Upper lobe of right lung (tissue), 1 donor: ENCODE measurements at places on chromosomes 4 and X. TPM values are rescaled to one million over a fixed set of nuclear protein-coding genes. Genes with fewer than 3 reads are reported as not detected.

Gene LNX1
- total RNA-seq, result 6.0 TPM

Gene TMEM156
- total RNA-seq, result 1.2 TPM

Gene EFHC2
- total RNA-seq, result 0.17 TPM

DNA sequence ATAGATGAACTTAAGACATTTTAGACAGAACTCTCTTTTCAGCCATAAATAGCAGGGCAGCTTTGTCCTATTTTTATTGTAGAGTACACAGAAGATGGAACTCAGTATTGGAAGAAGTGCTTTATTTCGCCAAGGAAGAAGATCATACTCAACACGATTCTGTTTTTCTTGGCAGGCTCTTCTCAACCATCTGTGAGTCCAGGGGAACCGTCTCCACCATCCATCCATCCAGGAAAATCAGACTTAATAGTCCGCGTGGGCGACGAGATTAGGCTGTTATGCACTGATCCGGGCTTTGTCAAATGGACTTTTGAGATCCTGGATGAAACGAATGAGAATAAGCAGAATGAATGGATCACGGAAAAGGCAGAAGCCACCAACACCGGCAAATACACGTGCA, 37.6 kb downstream of the KIT start:
- DNase-seq, result no peak

DNA sequence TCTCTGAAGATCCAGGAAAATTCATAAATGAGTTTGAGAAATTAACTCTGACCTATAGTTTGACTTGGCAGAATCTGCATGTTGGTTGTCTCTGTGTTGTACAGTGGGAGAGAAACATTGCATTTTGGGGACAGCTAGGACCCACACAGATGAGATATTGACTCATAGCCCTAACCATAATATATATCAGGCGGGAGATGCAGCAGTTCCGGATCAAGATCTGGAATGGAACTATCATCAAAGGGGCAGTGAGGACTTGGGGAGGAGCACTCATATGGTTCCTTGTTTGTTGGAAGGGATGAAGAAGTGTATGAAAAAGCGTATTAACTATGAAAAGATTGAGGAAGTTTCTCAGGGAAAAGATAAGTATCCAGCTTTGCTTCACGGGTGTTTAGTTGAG, 14.0 kb downstream of the CXCL2 start:
- DNase-seq, result no peak

- DNase-seq, result no peak
Observed at GRCh38 chr4:36320117-36320896, 38.9 kb downstream of the DTHD1 start.

DNA sequence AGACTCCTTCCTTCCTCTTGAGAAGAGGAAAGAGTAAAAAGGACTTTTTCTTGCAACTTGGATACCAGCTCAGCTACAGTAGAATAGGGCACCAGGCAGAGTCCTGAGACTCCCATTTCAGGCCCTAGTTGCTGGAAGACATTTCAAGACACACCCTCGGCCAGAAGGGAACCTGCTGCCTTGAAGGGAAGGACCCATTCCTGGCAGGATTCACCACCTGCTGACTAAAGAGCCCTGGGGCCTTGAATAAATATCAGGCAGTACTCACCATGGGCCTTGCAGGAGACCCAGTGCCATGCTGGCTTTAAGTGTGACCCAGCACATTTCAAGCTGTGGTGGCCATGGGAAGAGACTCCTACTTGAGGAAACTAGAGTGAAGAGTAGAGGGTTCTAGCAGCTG, 317.6 kb downstream of the DKK2 start:
- DNase-seq, result no peak

DNA sequence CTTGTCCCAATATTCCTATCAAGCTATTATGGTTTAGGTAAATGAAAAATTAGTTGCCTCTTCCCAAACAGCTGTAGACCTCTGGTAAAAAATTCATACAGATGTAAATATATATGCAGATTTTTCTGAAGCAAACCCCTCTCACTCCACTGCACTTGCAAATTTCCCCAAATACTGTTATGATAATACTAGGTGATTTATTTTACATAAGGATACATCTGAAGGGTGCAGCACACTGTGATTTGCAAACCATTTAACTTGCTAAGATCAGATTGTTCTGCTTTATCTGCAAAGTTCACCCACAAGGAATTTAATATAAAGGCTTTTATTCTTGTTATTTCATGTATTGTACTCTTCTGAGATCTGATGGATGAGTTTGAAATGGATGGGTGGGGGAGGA, 177.0 kb downstream of the GPAT3 start:
- DNase-seq, result no peak
